ENCODE measurements at places on chromosomes 7 and 10.

GRCh38 chr10:61786728-61787127 is 114.8 kb upstream of the ARID5B start:
- no peak for DNase-seq

GRCh38 chr7:41093141-41093540 is 609.7 kb downstream of the INHBA start:
- DNase-seq, result no peak

- no peak for DNase-seq
Measured at GRCh38 chr7:100513212-100513810, 25.7 kb upstream of the AGFG2 start.

GRCh38 chr10:98664329-98665042 is 217.8 kb upstream of the HPS1 start:
- DNase-seq, result no peak

- DNase-seq, result no peak
Measured at GRCh38 chr7:33952824-33953223, 47.5 kb downstream of the BMPER start.

GRCh38 chr10:81680359-81680758 is 194.6 kb upstream of the NRG3 start:
- DNase-seq, result no peak

DNA sequence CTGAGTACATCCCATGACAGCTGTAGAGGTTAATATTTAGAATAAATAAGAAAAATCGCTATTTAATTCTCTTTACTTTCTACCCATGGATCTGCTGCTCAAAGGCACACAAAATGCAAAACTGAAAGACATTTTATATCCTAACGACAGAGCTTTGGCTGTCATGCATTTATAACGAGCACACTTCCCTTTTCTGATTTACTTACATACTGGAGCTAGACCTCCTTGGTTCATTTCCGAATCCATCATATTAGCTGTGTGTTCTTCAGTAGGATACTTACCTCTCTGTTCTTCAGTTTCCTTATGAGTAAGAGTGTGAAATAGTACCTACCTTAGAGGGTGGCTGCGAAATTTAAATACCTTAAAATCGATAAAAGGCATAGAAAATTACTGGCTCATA is 10.9 kb downstream of the CALCR start:
- no peak for DNase-seq

GRCh38 chr10:7457478-7458316 is 46.9 kb upstream of the SFMBT2 start:
- no peak for DNase-seq

- DNase-seq, result no peak
Measured at GRCh38 chr7:147089051-147089461, 972.5 kb downstream of the CNTNAP2 start.

- no peak for DNase-seq
Measured at GRCh38 chr7:108093341-108093740, 36.8 kb downstream of the LAMB4 start.

GRCh38 chr7:93053209-93053948 is 64.4 kb downstream of the SAMD9 start:
- no peak for DNase-seq

All from activated CD4-positive, CD25-positive, alpha-beta regulatory T cell (primary cell).